NCI-H2107 (cell line): ENCODE measurements at places on chromosomes 6 and 20.

GRCh38 chr6:112439010-112439409 lies 91.9 kb downstream of the RFPL4B start:
- DNase-seq, result no peak

GRCh38 chr6:125748406-125749172 lies 843 bp upstream of the HEY2 start:
- no peak for DNase-seq

- no peak for DNase-seq
These were observed 51.8 kb downstream of the GINS1 start for GRCh38 chr20:25459111-25459830.

GRCh38 chr20:14051454-14051853 lies 56.1 kb downstream of the MACROD2 start:
- DNase-seq, result no peak

- no peak for DNase-seq
These were observed 38.5 kb upstream of the VSX1 start for GRCh38 chr20:25120457-25120856.

DNA sequence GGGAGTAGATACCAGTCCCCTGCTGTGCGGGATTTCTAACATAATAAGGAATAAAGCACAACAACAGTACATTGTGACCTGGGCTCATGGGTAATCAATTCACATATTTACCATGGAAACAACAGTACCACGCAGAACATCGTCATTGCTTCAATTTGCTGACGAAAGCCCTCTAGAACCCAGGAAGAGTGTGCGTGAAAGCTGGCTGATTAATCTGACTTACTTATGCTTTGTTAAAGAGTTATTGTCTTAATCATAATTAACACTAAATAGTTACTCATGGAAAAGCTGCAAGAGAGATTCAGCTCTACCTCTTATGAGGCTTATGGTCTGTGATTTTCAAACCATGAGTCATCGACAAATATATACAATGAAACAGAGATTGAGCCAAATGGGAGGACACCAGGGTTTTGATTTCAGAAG lies 644.3 kb upstream of the AGPAT4 start:
- no peak for DNase-seq

DNA sequence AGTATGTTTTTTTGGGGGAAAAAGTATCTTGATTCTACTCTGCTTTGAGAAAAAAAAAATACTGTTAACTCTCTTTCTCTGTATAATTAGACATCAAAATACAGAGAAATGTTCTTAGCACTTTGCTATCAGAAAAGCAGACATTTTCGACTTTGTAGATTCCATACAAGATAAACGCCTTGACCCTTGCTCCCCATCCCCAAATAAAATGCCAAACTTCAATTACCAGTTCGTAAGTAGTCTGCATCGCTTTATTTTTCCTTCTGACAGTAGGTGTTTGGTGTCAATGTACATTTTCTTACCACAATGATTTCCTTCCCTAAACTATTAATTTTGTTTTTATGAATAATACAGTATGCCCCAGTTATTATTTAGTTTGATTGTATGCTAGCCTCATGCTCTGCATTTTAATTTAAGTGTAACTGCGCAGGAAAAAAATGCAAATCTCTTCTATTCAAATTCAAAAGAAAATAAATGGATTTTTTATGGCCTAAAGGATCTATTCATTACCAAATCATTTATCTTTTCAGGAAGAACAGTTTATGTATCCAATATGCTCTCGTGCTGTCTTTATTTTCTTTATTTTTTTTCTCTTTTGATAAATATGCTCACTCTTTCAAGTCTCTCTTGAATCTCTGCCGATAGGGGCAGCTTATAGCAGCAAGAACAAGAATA lies 84.8 kb upstream of the ZNF217 start:
- no peak for DNase-seq

DNA sequence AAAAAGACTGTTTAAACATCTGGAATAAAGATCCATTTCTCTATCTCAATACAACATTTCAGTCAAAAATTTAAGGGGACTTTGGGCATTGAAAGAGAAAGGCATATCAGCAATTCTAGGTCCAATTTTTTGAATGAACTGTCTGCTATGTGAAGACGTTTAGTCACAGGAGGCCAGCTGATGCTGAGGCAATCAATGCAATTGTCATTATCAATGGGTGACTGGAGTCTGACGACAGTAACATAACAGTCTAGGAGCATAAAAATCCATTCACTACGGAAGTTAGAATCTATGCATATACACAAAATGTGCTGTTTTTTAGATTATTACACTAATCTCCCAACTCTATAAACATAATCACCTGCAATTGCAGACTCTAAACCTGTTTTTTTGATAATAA lies 37.8 kb downstream of the TENT5A start:
- DNase-seq, result no peak

GRCh38 chr6:74199215-74199915 lies 503.4 kb downstream of the CD109 start:
- no peak for DNase-seq

DNA sequence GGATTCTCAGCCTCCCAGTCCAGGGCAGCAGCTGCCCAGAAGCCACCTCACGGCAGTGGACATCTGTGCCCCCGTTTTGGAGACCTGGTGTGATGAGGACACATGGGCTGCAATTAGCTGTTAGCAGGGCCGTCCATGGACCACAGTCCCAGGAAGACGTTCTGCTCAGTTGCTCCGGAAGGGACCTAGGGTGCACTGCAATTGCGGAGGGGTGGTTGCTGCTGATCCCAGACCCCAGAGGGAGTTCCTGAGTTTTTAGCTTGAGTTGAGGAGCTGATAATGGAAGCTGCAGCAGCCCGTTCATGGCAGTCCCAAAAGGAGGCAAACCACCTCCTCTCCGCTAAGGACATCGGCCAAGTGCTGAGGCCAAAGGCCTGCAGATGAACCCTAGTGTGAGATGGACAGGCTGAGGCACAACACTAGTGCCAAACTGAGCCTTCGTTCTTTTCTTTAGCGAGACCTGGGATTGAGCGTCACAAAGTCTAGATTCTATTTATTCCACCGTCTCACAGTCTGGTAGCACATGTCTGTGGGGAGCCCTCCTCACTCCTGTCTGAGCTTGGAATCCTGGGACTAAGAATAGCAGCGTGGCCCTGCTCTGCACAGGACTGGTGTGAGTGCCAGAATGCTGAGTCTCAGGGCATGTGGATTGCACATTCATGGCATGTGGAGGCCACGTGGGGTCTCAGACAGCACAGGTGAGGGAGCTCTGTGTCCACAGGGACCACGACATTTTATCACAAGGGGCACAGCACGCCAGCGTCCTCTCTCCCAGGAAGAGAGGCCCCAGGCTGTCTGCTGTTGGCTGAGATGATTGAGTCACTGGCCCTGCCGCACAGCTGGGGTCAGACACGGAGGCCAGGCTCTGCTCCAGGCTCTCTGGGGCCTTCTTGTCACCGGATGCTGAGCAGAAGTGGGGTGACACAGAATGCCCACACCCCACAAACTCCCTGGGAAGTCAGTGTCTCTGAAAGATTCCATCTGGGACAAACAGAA lies 113.4 kb downstream of the PSMB1 start:
- DNase-seq, result no peak
